ENCODE measurements at places on chromosomes 5 and 9.

DNA sequence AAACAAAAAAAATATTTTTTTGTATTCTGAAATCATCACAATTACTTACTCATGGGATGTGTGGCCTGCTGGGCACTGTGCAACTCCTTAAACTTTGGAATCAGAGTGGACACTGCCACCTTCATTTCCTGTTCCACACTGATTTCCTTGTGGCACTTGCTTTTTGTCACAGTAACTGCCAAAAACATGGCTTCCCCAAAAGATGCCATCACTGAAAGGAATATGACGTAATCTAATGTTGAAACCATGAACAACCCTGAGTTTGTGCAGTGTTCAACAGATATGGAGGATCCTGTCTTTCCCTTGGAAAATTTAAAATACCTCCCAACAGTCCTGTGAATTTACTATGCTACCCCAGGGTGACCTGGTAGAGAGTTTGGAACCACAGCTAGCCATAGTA is 12.6 kb upstream of the IL12B start:
- no peak for DNase-seq

GRCh38 chr5:55918087-55919035 is 67.2 kb downstream of the IL31RA start:
- DNase-seq = no peak

DNA sequence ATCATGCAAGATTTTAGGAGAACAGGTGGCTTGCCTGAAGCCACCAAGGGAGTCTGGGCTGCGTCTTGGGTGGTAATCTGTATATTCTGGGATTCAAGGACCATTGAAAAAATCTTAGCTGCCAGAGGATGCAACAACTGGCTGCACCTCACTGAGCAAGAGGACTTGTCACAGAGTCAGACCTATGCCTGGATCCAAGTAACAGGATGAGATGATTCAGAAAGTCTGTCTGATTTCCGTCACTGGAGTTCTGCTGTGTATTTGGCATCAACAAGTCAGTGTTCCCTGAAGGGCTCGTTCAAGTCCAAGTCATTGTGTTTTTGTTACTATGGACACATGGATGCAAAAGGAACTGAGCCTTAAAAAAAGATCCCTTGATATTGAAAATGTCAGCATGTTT is 37.8 kb upstream of the CARTPT start:
- no peak for DNase-seq

DNA sequence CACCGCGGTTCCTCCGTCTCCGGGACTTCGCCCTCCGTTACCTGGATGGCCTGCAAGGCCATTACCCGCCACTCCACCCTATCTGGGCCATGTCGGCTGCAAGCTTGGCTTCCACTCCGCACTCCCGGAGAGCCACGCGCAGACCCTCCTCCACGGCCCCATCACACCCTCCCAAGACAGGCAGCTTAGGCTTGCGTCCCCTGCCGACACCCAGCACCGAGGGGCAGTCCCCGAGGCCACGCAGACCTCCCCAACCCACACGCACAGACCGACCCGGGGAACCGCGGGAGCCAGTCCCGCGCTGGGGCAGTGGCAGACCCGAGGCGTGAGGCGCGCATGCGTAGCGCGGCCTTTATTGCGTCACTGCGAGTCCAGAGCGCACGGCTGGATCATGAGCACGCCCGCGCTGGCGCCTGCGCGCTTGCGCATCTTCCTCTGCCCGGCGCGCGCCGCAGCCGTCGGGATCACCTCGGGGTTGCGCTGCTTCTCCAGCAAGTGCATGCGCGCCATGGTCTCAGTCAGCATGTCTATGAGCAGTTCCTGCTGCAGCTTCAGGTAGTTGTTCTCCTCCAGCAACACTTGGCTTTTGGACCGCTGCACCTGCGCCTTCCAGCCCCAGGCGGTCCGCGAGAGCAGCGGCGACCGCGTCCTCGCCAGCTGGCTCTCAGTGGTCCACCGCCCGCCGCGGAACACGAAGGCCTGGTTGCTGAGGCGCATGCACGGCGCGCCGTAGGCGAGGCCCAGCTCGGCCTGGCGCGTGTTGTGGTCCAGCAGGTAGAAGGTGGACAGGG is 2.4 kb downstream of the CBY3 start:
- peak; percentile 15 for DNase-seq

- DNase-seq = no peak
Measured at GRCh38 chr5:71782393-71782770, 63.3 kb downstream of the CARTPT start.

DNA sequence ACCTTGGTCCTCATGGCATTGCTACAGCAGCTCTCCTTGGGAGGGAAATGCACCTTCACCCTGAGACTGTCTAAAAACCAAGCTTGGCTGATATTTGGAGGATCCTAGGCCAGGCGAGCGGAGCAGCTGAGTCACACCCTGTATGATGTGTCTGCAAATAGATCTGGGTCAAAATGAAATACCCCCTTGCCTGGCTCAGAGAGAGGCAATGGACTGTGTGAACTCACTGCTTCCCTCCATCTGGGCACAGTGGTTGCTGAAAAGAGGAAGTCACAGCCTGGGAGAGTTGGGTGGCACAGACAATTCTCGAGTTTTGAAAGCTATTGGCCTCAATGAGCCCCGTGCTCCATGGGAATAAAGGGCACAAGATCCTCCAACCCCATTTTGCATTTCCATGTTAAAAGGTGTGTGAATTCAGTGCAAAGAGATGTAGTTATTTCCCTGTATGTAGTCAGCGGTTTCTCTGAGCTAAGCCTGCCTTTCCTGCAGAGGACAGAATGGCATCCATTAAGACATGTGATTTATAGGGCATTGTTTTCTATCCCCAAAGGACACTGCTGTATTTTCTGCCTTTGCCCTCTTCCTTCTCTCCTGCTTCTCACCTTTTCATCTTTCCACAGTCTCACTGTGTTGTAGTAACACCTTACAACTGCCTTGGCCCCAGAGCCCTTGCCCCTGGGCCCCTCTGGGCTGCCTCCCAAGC is 177.2 kb downstream of the GADD45G start:
- no peak for DNase-seq

DNA sequence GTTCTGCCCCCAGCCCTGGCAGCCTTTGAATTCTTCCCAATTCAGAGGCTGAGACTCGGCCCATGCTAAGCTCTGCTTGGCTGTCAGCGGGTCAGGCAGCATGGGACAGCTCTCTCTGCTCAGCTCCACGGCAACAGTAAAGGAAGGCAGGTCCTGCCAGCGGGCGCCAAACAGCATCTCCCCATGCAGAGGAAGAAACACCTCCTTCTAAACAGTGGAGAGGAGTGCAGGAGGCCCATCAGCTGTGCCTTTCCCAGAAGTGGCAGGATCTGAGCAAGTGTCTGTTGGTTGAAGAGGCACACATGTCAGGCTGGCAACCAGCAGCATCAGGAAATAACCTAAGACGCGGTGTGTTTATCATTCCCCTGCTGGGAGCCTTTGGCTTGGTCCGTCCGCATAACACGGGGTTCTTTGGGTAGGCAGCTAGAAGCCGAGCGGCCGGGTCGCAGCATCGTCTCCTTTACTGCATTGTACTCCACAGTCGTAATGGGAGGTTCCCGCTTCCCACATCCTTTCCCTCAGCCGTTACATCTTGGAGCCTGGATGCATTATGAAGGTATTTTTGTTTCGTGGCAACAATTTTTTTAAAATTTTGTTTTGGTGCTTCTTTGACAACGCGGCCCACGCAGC is 42.7 kb upstream of the NCS1 start:
- DNase-seq = no peak

DNA sequence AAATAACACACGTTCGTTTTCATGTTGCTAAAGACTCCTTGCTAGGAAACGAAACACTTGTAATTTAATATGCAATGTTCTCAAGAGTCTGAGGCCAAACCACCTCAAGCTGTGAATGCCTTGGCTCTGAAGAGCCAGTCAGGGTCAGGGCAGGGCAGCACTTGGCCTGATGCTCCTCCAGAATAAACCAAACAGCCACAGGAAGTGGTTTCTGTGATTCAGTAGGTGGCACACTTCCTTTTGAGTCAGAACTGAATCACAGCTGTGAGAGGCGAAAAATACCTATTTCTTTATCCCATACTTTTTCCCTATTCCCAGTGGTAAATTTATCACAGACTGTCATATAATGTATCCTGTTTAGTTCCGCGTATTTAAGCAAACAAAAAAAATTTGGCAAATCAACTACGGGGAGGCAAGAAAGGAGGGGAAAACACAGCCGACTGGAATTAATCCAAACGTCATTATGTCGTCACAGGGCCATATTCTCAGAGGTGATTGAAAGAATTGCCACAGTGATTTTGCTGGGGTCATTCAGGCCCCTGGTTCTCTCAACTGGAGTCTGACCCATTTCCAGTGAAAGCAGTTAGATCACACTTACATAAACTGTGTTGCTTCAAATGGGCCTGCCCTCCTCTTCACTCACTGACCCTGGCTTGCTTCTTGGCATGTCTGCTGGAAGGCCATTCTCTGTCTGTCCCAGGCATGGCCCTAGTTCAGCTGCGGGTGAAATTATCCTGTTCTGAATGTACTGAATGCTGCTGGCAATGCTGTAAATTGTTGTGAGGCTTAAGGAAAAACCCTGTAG is 71.2 kb downstream of the ARRDC3 start:
- no peak for DNase-seq

DNA sequence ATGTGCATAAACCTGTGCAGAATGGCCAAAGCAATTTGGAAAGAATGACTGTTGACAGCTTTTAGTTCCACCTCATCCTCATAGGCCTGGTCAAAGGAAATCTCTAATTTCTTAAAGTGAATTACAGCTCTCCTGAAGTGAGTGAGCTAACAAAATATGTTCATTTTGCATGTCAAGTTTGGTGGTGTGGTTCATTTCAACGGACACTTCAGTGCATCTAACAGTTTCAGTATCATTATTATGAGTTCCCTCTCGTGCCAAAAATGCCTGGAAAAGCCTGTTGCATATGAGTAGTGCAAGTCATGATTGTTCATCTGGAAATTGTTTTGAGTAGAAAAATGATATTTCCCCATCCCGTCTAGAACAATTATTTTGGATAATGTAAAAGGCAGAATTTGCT is 53.2 kb upstream of the HMHB1 start:
- no peak for DNase-seq

DNA sequence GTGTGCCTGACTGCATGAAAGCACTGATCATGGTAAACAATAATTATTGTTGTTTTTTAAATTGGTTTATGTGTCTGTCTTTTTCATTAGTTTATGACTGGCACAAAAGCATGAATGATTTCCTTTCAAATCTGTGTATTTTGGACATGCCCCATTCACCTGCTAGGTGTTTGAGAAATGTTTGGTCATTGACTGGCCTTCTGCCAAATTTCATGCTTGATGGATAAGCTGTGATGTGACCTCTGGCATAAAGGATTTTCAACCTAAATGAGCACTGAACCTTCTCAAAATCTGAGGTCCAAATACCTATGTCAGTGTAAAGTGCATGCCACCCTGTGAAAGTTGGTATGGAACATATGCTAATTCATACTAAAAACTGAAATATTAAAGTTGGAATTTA is 204.5 kb downstream of the BRINP1 start:
- DNase-seq = no peak

DNA sequence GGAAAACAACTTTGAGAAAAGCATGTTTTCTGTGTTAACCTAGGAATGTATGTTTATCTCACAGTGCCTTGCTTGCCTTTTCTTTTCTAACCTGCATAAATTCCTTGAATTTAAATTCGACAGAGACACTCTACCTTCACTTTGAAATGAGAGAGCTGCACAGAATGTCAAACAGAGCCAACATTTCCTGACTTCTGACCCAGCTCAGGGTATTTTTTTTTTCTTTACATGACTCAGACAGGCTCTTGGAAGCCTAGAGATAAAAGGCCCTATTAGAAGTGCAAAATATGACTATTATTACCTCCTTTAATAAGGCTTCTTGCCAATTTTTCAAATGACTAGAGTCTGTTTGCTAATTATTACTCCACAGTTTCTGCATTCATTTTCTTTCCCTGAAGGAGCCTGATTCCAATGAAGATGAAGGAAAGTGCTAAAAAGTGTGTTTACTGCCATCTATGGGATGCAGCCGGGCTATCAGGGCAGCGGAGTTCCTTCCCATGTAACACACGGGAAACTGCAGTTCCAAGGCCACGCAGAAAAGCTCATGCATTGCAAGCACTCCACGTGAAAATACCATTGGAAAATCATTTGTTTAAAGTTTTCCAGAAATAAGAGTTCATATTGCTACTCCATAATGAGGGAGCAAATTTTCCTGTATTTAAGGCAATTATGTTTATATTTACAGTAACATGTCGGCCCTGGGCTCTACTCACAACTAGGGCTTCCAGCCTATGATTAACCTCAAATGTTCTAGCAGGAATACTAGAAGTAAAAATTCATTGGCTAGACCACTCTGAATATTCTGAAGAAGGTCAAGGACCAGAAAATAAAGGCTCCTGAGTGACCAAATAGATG is 485.6 kb downstream of the ZSWIM6 start:
- peak; percentile 57 for DNase-seq

DNA sequence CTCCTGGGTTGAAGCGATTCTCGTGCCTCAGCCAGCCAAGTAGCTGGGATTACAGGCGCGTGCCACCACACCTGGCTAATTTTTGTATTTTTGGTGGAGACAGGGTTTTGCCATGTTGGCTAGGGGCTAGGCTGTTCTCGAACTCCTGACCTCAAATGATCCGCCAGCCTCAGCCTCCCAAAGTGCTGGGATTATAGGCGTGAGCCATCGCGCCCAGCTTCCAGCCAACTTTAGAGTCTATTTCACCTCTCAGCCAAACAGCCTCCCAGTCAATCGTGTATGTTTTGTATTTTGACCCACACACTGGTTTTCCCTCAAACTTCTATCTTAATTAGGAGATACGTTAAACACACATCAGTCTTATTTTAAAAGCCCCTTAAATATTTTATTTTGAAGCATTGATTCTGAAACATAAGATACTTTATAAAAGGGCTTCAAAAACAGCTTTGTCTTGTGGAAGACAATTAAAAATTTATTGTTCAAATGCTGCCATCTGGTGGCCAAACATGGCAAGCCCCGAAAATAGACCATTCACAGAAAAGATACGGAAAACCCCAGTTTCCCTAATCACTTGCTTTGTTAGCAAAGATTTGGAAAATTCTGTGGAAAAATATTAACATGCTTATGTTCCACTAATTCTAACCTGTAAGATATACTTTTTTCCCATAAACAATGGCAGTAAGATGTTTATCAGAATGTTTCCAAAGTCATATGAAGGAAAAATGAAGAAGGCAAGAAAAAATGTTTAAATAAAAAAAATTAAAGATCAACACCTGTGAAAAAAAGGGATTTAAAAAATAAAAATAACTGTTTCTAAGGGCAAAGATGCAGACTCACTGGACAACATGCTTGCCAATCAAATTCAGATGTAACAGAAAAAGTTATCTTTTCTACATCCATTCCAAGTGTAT is 33.1 kb downstream of the APTX start:
- peak; percentile 32 for DNase-seq

GRCh38 chr5:149220750-149221149 is 50.9 kb upstream of the AFAP1L1 start:
- DNase-seq = no peak

- DNase-seq = no peak
Measured at GRCh38 chr5:134561871-134562296, 36.4 kb downstream of the JADE2 start.

GRCh38 chr5:74464512-74465209 is 175.9 kb downstream of the ENC1 start:
- DNase-seq = no peak

DNA sequence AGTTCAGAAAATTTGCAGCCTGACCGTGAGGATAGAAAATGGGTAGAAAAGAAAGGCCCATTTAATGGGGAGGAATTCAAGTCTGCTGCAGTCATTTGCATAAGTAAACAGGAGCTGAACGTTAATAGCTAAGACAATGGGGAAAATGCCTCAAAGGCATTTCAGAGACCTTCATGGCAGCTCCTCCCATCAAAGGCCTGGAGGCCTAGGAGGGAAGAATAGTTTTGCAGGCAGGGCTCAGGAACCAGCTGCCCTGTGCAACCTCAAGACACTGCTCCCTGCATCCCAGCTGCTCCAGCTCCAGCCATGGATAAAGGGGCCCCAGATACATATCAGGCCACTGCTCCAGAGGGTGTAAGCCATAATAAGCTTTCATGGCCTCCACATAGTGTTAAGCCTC is 32.2 kb upstream of the CDH18 start:
- no peak for DNase-seq

All from cerebellar nuclear complex (tissue), 1 donor.